ENCODE measurements at places on chromosomes 13 and 19.
A peak's percentile ranks its signal among the peaks of the same experiment; 100 is the strongest.

DNA sequence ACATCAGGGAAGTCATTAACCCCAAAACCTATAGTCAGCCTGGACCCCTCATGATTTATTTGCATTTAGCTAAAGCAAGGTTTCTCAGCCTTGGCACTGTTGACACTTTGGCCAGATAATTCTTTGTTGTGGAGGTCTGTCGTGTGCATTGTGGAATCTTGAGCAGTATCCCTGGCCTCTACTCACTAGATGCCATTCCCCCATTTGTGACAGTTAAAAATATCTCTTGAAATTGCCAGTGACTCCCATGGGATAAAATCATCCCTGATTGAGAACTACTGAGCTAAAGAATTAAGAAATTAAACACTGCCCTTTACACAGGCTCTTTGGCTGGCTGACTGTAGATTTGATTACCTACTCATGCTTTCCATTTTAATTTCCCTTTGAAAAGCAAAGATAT lies 102.7 kb downstream of the LMO7 start:
- no peak for DNase-seq

GRCh38 chr19:12949363-12950283 lies 4.0 kb downstream of the RAD23A start:
- DNase-seq = no peak

- no peak for DNase-seq
Measured at GRCh38 chr19:16889366-16889882, 625 bp downstream of the F2RL3 start.

DNA sequence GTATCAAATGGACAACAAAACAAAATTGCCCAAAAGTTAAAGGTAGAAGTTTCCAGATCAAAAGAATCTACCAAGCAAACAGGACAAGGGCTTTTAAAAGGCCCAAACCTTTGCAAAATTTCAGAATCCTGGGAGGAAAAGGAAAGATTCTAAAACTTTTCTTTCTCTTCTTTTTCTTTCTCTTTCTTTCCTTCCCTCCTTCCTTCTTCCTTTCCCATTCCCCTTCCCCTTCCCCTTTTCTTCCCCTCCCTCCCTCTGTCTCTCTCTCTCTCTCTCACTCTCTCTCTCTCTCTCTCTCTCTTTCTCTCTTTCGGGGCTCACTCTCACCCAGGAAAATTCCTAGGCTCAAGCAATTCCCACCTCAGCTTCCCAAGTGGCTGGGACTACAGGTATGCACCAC lies 4.2 kb upstream of the PDCD5 start:
- no peak for DNase-seq

- no peak for DNase-seq
Measured at GRCh38 chr13:110665491-110666254, 40.2 kb downstream of the CARS2 start.

GRCh38 chr13:103873725-103874124 lies 807.5 kb upstream of the SLC10A2 start:
- no peak for DNase-seq

DNA sequence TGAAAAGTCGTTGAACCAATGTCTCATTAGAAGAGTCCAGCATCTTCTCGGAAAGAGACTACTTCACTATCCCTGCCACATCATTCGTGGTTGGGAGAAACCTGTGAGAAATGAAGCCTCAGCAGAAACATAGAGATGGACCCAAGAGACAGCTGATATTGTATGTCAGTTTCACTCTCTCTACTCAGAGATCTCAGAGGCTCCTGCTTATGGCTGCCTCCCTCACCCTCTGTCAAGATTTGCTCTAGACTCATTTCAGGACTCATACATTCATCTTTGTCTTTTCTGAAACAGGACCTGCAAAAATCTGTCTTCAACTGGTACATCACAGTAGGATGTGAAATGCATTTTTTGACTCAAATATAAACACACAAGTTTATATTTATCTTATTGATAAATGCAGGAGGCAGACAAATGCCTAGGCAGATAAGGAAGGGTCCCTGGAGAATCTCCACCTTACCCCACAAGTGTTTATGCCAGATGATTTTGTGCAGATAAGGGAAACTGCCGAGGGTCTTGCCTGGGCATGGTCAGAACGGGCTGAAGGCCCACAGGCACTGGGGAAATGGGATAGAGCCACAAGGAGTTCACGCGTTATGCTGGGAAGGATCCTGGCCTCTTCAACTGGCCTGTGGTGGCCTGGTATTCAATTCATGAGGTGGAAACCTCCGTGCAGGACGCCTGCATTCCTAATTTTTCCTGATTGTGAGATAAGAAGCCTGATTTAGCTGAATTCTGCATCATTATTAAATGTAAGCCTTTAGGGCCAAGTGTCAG lies 1834.0 kb upstream of the PCDH20 start:
- no peak for DNase-seq

DNA sequence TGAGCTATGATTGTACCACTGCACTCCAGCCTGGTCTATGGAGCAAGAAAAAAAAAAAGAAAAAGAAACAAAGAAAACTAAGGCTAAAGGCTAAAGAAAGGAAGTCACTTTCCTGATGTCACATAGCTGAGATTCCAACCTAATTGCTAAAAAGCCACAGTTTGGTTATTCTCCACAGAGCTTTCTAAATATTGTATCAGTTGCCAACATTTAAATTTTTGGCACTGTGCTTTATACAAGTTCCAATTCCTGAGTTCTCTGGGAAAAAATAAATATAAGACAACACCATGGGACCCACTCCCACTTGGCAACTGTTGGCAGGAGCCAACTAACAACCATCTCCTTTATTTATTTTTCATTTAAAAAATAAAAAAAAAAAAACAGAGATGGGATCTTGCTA lies 11.2 kb upstream of the LYPD3 start:
- DNase-seq = peak; percentile 84

GRCh38 chr19:17863520-17864182 lies 3.9 kb downstream of the RPL18A start:
- peak; percentile 32 for DNase-seq

- peak; percentile 71 for DNase-seq
Measured at GRCh38 chr19:2015608-2015950, at the start of gene BTBD2. Gene BTBD2 (minus strand): TSS chr19:2015714. CDS start chr19:2015703, 11 bp downstream.

DNA sequence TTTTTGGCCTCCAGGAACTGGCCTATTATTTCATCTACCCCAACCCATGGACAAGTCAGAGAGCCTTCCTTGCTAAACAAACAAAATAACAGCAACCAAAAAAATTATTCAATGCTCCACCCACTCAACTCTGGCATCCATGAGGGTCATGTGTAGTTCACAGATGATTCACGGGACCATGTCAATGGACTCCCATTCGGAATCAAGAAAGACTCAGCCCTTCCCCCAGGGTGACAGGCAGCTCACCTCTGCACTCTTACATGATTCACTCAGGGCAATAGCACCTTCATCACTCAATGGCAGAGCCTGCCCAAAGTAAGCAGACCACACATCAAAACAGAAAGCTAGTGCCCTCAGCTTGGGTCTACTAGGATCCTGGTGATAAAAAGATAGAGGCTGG lies 14.3 kb upstream of the SCEL start:
- peak; percentile 34 for DNase-seq

GRCh38 chr13:93409001-93409400 lies 182.4 kb downstream of the GPC6 start:
- DNase-seq = no peak

- no peak for DNase-seq
Measured at GRCh38 chr13:108060111-108060510, 155.2 kb downstream of the LIG4 start.

GRCh38 chr13:64506246-64506645 lies 2723.9 kb downstream of the PCDH9 start:
- no peak for DNase-seq

- no peak for DNase-seq
Measured at GRCh38 chr19:3478409-3479176, 1.7 kb downstream of the SMIM24 start.

GRCh38 chr13:62130062-62130970 lies 714.7 kb upstream of the PCDH20 start:
- DNase-seq = no peak

DNA sequence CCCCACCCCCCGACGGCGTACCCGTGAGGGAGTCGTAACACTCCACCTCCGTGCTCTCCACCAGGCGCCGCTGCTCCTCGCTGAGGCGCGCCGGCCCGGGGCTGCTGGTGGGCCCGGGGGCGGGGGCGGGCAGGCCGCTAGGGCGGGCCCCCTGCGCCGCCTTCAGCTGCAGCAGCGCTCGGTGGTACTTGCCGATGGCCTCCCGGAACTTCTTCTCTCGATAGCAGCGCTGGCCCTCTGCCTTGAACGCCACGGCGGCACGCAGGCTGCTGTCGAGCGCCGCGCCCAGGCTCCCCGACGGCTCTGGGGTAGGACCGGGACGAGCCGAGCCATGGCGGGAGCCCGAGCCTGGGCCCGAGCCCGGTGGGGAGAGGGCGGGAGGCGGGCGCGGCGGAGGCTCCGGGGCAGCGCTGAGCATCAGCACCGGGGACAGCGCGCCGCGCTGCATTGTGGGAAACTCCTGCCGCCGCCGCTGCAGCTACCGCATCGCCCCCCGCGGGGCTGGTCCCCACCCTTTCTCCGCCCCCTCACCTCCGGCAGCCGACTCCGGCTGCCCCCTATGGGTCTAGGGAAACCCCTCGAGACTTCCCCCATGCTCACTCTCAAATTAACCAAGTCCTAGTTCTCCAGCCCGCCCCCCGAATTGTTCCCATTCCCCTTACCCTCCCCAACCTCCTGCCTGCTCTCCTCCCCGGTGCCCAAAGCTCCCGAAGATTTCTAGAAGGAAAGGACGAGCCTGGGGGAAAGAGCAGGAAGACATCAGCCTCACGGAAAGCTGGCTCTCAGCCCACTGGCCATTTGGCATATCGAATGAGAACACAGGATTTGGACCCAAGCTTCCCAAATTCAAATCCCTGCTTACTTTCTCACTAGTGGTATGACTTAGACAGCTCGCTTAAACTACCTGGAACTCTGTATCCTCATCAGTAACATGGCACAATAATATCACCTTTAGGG lies at the start of gene TTC9B:
Gene TTC9B, minus strand, starts transcription at position 451 of the 957 bp plus-strand sequence. Its CDS starts 3 bp downstream, at position 448.
- no peak for DNase-seq

DNA sequence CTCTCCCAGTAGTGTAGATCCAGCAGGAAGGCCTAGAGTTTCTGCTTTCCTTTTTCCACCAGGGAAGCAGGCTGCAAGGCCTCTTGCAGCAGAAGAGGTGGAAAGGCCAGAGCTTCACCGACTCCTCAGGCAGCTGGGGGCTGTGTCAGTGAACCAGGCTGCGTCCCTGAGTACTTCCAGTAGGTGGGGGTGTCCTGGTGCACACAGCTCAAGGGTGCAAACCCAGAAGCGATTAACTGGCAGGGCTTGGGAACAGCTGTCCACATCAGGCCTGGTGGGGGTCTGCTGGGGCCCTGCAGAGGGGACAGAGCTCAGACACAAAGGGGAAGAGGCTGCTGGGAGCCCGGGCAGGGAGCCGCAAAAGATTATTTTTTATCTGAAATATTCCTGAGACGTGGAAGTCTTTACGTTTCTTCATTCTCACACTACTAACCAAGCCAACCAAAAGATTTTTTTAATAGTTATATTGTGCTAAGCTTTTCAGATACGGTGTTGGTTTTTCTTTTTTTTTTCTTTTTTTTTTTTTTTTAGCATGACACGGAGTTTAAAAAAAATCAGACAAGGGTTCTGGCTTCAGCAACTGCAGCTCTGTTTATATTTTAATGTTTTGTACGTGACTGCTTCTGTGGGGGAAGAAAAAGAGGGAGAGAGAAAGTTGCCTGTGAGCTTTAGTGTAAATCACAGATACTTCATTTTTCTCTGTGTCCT lies 11.0 kb downstream of the TSHZ3 start:
- DNase-seq = peak; percentile 58

Measured in ELR (cell line).